ENCODE measurements at places on chromosomes 6 and 20. TPM values are rescaled to one million over a fixed set of nuclear protein-coding genes. Genes with fewer than 3 reads are reported as not detected.

- no peak for DNase-seq
Measured at GRCh38 chr20:46725186-46726165, 16.0 kb downstream of the SLC2A10 start.

DNA sequence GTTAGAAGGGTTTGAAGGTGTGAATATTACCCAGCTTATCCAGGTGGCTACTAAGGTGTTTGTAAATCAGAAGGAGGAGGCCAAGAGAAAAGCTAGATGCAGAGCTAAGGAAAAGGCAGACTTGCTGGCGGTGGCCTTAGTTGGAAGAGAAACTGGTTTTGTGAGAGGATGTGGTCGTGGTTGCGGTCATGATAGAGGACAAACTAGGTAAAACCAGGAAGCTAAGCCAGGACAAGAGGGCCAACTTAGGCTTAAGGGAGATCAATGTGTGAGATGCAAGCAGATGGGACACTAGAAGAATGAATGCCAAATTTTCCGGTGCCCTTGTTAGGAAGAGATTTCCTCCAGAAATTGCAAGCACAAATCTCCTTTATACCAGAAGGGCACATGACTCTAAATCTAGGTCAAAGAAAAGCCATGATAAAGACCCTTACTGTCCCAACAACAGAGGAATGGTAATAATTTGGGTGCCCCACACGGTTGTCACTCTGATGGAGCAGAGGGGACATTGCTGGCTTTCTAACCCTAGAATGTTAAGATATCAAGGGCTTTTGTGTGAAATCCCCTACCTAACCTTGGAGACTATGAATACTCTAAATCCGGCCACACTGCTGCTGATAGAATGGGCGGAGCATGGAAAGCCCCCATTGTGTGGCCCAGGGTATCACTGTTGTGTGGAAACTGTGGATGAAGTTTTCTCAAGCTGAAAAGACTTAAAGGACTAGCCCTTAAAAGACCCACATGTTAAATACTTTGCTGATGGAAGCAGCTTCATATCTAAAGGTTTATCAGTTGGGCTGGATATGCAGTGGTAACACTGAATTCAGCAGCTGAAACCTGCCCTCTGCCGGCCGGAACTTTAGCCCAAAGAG lies 7.8 kb downstream of the IL22RA2 start:
- DNase-seq, result no peak

DNA sequence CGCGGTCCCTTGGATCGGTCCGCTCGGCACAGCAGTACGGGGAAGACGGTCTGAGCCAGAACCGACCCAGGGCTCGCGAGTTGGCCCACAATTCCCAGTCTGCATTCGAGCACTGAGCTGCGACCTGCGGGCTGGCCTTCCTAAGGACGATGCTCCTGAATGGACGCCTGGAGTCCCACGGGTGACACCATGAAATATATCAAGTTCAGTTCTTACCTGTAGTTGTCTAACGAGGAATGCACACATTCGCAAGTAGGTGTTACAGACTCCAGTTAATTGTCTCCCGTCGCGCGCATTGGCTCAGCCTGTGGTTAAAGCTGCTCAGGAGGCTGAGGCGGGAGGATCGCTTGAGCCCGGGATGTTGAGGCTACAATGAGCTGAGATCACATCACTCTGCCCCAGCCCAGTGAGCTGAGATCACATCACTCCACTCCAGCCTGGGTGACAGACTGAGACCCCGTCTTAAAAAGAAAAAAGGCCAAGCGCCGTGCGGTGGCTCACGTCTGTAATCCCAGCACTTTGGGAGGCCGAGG lies 802 bp downstream of the PEX7 start:
- DNase-seq, result no peak

DNA sequence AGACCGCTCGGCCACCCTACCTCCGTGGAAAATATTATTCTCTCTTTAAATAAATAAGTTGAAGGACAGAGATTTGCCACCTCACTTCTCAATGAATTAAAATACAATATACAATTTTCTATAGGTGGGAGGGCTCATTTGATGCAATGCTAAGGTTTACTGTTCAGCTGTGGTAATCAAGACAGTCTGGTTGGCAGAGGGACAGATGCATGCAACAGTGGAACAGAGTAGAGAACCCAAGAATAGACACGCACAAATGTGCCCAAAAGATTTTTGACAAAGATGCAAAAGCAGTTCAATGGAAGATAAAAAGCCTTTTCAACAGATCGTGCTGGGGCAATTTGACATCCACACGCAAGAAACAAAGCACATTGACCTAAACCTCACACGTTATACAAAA lies 145.2 kb downstream of the CEBPB start:
- DNase-seq, result no peak

DNA sequence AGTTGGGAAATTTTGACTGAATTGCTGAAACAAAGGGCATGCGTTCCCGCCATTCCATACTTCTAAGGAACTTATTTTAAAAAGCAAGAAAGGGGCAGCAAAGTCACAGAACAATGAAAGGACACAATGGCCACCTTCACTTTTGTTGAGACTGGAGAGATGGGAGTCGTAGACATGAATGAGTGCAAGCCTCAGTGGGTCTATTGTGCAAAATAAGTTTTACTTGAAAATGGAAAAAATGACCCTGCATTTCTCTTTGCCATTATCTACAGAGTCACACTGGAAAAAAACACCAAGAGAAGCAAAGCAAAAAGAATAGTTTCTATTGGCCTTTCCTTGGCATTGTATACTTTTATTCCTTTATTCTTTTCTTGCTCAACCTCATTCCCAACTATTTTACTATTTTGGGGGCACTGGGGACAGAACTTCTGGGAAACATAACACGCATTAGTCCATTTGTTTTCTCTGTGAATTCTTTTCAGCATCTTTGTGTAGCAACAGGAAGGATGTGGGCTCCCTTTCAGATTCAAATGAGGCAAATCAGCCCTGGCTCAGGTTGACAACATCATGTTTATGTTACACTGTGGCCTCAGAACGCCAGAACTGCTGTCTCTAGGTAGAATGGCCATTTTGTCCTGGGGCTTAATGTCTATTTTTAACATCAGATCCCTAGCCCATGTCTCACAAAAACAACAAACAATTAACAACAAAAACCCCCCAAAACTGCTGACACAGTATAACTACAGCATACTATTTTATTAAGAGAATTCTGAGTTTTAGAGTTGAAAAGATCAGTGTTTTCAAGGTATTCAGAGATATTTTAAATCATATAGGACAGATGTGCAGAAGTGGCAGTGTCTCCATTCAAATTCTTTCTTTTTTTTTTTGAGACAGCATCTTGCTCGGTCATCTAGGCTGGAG lies 122.2 kb downstream of the FYN start:
- no peak for DNase-seq

GRCh38 chr20:61769286-61769832 lies 296.3 kb downstream of the TAF4 start:
- no peak for DNase-seq

DNA sequence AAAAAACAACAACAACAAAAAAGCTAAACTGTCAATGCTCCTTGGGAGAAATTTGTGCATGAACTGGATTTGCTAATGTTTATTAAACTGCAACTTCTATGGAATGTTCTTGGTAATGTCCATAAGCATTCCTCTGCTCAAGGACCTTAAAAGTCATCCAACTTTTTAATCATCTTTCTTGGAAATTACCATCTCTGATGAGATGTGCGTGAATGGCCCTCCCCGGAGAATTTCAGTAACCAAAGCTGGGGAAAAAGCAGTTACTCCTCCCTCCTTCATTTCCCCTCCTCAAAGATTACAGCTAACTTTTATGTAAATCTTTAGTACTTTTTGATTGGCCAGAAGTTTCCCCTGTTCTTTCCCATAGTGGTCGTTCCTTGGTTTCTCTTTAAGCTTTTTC lies 5.2 kb downstream of the TBCC start:
- DNase-seq, result no peak

DNA sequence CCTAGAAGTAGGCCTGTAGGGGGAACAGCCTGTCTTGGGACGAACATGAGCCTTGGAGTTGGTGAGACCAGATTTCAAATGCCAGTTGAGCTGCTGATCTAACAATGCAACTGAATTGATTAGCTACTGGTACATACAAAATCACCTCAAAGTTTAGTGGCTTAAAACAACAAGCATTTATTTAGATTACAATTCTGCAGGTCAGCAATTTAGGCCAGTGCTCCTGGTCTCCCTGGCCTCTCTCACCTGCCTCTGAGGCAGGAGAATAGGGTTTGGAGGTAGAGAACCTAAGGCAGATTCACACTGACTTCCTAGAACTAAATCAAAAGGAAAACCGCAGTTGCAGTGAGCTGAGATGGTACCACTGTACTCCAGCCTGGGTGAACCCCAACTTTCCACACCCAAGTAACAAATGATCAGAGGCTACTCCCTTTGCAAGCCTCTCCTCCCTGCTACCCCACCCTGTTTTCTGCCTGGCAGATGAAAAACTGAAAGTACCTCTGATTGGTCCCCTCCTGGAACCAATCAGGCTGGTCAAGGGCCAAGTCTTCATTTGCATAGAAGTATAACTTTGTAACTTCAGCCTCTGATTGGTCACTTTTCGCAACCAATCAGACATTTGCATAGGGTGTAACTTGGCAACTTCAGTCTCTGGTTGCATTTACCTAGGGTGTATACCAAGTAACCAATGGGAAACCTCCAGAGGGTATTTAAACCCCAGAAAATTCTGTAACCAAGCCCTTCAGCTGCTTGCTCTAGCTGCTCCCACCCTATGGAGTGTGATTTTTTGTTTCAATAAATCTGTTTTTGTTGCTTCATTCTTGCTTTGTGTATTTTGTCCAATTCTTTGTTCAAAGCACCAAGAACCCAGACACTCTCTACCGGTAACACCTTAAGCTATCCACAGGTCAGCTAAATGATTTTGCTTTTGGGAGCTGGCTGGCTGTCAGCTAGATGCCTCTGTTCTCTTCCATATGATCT lies 8.1 kb upstream of the UBR2 start:
- no peak for DNase-seq

- no peak for DNase-seq
Measured at GRCh38 chr6:137589067-137589848, 95.1 kb upstream of the OLIG3 start.

- DNase-seq, result no peak
Measured at GRCh38 chr20:53081916-53082863, 110.0 kb downstream of the TSHZ2 start.

- no peak for DNase-seq
Measured at GRCh38 chr20:23143098-23143497, 57.0 kb upstream of the CD93 start.

DNA sequence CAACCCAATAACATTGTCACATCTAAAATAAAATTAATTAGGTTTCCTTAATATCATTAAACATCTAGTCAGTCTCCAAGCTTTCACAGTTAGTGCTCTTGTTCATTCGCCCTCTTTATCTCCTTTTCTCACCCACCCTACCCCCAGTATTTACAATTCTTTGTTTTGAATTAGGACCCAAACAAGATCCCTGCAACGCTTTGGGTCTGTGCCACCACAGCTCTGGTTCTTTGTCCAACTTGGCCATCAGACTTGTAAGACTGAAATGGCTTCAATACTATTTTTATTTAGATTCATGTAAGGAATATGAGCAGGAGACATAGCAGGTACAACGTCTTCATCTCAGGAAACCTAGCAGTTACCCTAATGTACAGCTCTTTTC lies 276.5 kb downstream of the CDKAL1 start:
- DNase-seq, result no peak

GRCh38 chr6:10359581-10359980 lies 55.3 kb downstream of the TFAP2A start:
- DNase-seq, result no peak

DNA sequence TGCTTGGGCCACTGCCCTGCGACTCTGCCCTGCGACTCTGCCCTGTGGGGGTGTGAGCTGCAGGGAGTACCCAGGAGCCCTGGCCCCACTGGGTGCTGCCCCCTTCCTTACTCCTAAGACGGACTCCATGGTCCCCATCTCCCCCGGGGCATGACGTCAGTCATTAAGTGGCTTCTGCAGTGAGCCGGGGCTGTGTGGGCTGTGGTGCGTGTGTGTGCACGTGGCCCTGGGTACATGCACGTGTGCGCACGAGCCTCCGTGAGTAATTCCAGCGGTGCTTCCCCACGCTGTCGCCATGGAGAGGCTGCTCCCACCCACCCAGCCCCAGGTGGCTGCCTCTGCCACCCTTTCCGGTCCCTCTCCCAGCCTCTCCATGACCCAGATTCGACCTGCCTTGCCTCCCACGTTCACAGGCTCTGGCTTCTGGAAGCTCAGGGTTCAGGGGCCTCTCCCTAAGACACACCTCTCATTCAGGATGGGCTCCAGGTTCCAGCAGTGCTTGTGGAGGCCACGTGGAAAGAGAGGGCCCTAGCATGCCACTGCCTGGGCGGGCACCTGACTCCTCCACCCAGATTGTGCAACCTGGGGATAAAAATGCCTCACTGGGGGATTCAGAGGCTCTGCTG lies 88.3 kb downstream of the DLGAP4 start:
- DNase-seq, result no peak

DNA sequence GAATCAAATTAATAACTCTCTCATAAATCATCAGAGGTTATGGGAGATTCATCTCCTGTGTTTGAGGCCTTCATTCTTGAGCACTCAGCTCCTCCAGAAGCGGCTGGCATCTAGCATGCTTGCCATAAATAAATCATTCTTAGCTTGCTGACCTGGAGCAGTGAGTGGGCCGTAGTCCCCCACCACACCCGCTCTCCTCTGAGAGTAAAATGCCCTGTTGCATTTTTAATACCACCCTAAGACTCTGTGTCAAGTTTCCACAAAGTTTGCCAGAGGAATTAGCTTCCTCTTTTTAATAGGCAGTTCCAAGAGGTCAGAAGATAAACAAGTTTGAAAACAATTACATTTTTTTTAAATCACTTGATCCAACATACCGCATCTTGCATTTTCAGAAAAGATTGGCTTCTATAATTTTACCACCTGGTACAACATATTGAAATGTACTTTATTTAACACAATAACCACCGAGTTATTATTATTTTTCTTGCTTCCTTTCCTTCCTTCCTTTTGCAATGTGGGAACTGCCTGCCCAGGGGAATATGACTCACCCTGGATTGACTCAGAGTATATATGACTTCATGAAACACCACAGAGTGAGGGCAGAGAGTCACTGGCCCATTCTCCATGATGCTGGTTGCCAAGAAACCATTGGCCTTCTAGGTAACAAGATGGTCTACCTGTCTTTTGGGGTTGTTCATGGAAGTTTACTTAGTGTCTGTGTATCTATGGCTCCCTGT lies 29.4 kb upstream of the CLIC5 start:
- DNase-seq, result no peak

- no peak for DNase-seq
Measured at GRCh38 chr6:17281497-17282481, 628 bp downstream of the RBM24 start.

GRCh38 chr6:2055911-2056310 lies 189.5 kb downstream of the GMDS start:
- DNase-seq, result no peak

DNA sequence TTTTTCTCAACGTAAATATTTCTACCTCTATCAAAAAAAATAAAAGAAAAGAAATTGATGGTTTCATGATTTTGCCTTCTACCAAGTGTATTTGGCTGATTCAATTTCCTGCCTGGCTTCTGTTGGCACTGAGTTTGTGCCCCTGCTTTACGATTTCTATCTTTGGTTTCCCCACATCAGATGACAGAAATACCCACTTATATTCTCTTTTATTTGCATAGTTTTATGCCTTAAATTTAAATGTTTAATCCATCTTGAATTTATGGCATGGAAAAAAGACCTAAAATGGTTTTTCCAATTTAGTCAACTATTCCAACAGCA lies 34.3 kb downstream of the RNF24 start:
- DNase-seq, result no peak

Gene CST4
- not detected for total RNA-seq

Gene STX16
- 35.4 TPM for total RNA-seq

Gene SSTR4
- not detected for total RNA-seq

Gene SLC22A7
- not detected for total RNA-seq

Gene MYBL2
- total RNA-seq, result 19.9 TPM

Gene WDR46
- 62.0 TPM for total RNA-seq

Gene SDC4
- total RNA-seq, result 110 TPM

Data from esophagus squamous epithelium (tissue), 5 donors.